ENCODE measurements at places on chromosomes 16 and 17. TPM values are rescaled to one million over a fixed set of nuclear protein-coding genes. Genes with fewer than 3 reads are reported as not detected.

DNA sequence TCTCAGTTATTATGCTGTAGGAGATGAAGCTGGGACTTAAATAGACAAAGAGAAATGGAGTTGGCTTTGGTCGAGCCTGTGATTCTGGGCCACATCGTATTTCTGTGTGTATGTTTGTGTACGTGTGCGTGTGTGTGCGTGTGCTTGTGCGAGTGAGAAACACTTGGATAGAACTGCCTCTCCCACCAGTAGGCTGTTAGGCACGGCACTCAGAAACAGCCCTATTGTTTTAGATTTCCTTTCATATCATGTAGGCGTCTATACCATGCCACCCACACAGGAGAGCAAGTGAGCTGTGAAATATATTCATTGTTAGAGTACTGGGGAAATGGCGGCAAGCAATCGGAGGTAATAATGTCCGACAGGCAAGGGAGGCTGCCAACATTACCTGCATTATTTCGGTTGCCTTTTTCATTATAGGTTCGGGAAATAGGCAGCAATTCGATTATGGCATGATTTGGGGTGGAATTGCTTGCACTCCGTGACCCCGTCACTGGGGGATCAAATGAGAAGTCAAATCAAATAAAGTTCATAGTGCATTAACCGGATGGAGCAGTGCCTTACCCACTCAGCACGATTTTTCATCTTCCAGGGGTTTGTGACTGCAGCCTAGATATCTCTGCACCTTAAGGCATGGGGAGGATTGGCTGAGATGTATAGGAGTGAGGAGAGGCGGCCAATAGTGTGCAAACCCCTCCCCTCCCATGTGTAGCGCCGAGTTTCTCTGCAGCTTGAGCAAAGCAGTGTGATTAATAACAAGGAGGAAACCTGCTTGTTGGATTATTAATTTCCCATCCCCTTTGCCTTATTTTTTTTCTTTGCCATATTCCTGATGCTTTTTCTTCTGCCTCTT is 89.6 kb downstream of the RBFOX1 start:
- H3K4me1 ChIP-seq = no peaks in the 10 kb centered on the region
- no peak overlapping the region for H3K27ac ChIP-seq
- no peak overlapping the region for H3K4me3 ChIP-seq
- H3K27me3 ChIP-seq = no peaks in the 10 kb centered on the region

The TMC7 gene
- total RNA-seq = not detected

DNA sequence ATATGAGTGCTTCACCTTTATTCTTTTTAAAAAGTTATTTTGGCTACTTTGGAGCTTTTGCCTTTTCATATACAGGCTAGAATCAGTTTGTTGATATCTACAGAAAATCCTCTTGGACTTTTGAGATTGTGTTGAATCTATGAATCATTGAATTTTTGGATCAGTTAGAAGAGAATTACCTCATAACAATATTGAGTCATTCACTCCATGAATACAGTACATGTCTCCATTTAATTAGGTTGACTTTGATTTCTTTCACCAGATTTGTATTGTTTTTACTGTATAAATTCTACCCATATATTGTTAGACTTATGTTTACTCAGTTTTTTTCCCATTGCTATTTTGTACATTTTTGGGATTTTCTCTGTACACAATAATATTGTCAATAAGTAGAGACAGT is 54.4 kb downstream of the TAOK1 start:
- H3K27me3 ChIP-seq = no peaks in the 10 kb centered on the region
- H3K27ac ChIP-seq = no peak overlapping the region
- peaks cover 6% of the 10 kb centered on the region for H3K4me1 ChIP-seq
- DNase-seq = no peak

DNA sequence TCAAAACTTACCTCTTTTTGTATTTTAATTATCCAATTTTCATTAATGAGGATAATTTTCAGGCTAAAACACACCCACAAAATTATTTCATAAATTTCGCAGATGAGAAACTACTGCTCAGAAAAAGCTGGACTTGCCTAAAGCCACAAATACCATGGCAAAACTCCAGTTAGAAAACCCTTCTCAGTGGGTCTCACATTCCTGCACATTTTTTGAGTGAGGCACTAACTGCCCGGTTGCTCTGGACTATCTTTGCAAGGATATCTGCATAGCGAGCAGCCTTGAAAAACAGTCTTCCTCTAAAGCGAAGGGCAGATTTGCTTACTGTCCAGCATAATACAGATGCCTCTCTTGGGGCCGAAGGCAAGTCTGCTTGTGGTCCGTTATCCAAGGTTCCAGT is 9.8 kb downstream of the MPHOSPH6 start:
- no peak overlapping the region for H3K27ac ChIP-seq
- no peaks in the 10 kb centered on the region for H3K27me3 ChIP-seq
- H3K4me3 ChIP-seq = no peak overlapping the region
- no peaks in the 10 kb centered on the region for H3K4me1 ChIP-seq
- DNase-seq = no peak
- H3K36me3 ChIP-seq = peaks cover 22% of the 10 kb centered on the region

DNA sequence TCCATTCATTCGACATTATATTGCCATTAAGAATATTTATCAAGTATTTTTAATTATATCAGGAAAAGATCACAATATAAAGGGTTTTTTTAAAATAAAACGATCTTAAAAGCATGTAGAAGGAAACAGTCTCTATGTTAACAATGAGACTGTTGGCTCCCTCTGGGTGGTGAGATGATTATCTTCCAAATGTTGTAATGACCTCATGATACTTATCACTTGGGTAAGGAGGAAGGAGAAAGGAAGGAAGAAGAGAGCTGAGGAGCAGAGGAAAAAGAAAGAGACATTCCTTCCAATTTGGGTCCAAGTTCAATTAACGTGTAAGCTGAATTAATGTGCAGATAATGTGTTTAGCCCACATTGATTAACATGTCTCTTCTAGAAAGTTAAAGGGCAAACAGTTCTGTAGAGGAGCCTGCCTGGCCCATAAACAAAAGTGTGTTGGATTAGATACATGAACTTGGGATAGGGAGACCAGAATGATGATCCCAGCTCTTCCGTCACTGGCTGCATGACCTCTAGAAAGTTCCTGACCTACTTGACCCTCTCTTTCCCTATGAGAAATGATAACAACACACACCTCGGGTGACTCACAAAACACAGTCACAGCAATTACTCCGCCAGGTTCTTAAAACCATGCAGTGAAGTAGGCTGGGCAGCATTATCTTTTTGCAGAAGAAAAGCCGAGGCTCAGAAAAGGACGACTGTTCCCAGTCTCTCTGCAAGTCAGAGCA is 32.0 kb downstream of the PIMREG start:
- no peak for DNase-seq
- H3K36me3 ChIP-seq = no peaks in the 10 kb centered on the region
- peaks cover 2% of the 10 kb centered on the region for H3K4me1 ChIP-seq

DNA sequence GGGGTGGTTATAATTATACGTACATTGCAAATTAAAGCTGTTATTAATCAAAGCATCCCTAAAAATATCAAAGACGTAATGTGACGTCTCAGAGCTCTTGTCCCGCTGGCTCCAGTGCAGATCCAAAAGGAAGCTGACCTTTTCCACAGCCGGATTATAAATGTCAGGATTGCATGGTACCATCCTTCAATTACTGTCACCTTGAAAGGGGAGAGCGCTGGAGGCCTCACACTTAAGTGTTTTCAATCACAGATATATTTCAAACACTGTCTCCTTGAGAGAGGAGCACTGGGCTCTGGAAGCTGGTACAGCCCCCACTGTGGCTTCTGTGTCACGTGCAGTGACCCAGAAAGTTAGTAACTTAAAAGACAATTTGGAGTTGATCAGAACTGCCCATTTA is 94.2 kb downstream of the AIPL1 start:
- no peak for DNase-seq
- no peaks in the 10 kb centered on the region for H3K36me3 ChIP-seq
- no peaks in the 10 kb centered on the region for H3K27me3 ChIP-seq
- no peak overlapping the region for H3K27ac ChIP-seq
- H3K4me3 ChIP-seq = no peak overlapping the region
- H3K4me1 ChIP-seq = no peaks in the 10 kb centered on the region

The ZNF232 gene
- 17.4 TPM for total RNA-seq

DNA sequence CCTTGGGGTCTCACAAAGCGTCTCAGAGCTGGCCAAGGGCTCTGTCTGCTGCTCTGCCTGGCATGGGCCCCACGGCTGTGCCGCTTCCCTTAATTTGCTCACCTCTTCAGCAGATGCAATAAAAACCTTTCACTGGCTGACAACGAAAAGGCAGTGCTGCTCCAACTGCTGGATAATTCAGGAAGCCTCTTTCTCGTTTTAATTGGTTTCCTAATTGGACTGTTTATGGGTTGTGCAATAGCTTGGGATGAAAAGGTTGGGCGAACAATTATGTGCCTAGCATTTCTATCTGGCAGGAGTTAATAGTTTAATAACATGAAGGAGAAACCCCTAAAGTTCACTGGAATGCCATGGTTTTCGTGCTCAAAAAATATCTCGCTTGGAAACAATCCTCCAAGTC is 234.1 kb upstream of the IRX5 start:
- H3K4me1 ChIP-seq = no peaks in the 10 kb centered on the region
- H3K36me3 ChIP-seq = no peaks in the 10 kb centered on the region
- no peak overlapping the region for H3K4me3 ChIP-seq
- H3K27me3 ChIP-seq = no peaks in the 10 kb centered on the region

The UMOD gene
- total RNA-seq = not detected

- H3K27me3 ChIP-seq = no peaks in the 10 kb centered on the region
- DNase-seq = no peak
- H3K36me3 ChIP-seq = no peaks in the 10 kb centered on the region
Observed at GRCh38 chr17:2106308-2106955, 51.5 kb downstream of the HIC1 start.

DNA sequence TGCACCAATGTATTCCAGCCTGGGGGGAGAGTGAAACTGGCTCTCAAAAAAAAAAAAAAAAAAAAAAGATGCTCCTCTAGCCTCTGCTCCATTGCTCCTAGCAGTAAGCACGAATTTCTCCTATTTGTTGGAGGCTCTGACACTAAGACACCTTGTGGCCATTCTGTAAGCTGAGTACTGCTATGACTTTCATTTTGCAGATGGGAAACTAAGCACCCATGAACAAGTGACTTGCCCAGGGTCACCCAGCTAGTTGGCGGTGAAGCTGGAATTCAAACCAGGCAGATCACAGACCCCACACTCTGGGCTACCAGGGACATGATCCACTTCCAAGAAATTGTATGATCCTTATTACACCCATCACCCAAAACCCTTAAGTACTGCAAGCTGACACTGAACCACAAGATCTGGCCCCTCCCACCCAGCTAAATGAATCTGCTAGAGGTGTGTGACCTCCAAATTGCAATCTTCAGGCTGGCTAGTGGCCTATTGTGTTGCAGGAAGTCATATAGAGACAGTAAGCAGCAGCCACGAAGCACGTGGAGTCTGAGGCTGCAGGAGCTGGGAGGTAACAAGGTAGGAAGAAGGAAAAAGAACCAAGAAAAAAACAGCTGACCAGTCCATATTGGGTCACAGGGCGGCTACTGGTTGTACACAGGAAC is 209.4 kb downstream of the XYLT1 start:
- peaks cover 21% of the 10 kb centered on the region for H3K4me1 ChIP-seq
- no peak overlapping the region for H3K4me3 ChIP-seq
- peak overlapping the region; percentile 16 for H3K27ac ChIP-seq
- no peaks in the 10 kb centered on the region for H3K27me3 ChIP-seq
- peak; percentile 12 for DNase-seq

DNA sequence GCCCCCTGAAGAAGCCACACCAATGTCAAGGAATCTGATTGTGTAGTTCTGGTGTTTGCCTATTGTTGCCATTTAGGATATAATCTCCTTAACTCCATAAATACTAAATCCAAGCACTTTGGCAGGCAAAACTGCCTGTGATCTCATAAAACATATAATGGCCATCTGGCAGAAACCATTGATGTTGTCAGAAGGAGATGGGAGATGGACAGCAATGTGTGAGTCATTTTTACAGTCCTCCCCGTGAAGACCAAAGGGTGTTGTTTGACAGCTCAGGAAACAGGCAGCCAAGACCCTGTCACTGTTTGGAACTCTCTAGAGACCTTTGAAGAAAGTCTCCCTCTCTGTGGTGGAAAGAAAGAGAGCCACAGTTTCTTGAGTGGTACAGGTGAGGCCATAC is 454.1 kb downstream of the HS3ST3B1 start:
- no peaks in the 10 kb centered on the region for H3K36me3 ChIP-seq
- H3K27ac ChIP-seq = no peak overlapping the region
- no peak overlapping the region for H3K4me3 ChIP-seq
- no peaks in the 10 kb centered on the region for H3K4me1 ChIP-seq
- peaks cover 11% of the 10 kb centered on the region for H3K27me3 ChIP-seq
- DNase-seq = no peak

DNA sequence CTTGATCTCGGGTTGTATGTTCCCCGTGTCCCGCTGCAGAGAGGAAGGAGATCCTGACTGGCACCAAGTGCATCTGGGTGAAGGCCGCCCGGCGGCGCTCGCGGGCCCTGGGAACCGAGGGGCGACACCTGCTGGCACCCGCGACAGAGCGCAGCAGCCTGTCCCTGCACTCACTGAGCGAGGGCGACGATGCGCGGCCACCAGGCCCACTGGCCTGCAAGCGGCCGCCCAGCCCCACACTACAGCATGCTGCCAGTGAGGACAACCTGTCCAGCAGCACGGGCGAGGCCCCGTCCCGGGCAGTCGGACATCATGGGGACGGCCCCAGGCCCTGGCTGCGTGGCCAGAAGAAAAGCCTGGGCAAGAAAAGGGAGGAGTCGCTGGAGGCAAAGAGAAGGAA is 7.5 kb downstream of the BTBD17 start:
- peaks cover 7% of the 10 kb centered on the region for H3K4me1 ChIP-seq

DNA sequence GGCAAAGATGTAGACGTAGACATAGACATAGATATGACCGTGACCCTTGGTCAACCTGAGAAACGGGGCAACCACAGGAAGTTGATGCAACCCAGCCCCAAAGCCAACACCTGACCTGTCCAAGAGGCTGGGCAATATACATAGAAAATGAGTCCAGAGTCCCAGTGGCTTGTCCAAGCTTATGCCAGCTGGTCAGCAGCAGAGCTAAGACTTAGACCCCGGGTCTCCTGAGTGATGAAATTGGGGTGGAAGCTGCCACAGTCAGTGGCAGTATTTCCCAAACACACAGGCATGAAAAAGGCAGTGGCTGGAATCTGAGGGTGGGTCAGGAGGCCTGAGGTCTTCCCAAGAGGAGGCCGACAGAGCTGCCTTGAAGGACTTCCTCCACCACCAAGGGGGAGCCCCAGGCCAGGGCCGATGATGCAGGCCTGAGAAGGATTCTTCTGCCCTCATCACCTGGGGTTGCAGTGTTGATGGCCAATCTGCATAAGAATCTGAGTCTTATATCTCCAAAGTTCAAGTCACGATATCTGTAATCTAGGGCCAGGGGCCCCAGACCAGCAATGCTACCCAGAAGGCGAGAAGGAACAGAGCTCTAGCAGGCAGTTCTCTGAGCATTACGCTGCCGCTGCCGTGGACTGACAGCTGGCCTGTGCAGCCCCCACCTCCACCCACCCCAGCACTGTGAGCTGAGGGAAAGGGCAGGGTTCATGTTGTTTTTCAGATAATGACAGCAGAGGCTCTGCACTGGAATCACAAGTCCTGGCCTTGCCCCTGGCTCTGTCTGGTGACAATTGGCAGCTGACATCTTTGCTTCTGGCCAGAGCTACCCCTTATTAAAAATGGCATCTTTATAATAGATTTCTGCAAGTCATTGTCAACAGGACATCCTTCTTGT is 72.7 kb downstream of the GNAO1 start:
- H3K36me3 ChIP-seq = no peaks in the 10 kb centered on the region
- DNase-seq = no peak
- H3K27ac ChIP-seq = no peak overlapping the region
